Daoy (cell line): ENCODE measurements at places on chromosomes 16 and 17. TPM values are rescaled to one million over a fixed set of nuclear protein-coding genes. Genes with fewer than 3 reads are reported as not detected.

- peak; percentile 80 for DNase-seq
Observed at GRCh38 chr16:84357191-84357651, 11.1 kb upstream of the ATP2C2 start.

DNA sequence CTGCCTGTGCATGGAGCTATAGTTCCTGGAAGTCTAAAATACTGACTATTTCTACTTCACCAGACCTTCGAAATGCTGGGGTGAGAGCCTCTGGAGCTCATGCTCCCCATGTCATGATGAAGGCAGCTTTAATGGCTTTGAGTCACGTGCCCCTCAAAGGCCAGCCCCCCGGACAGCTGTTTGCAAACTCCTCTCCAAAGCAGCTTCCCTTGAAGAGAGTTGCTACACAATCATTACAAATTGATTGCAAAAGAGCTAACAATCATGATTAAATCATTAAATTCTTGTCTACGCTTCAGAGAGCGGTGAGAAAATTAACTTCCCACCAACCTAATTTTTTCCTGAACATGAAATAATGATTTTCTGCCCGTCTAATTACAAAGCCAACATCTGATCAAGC, 134.8 kb upstream of the IRX6 start:
- DNase-seq, result no peak

DNA sequence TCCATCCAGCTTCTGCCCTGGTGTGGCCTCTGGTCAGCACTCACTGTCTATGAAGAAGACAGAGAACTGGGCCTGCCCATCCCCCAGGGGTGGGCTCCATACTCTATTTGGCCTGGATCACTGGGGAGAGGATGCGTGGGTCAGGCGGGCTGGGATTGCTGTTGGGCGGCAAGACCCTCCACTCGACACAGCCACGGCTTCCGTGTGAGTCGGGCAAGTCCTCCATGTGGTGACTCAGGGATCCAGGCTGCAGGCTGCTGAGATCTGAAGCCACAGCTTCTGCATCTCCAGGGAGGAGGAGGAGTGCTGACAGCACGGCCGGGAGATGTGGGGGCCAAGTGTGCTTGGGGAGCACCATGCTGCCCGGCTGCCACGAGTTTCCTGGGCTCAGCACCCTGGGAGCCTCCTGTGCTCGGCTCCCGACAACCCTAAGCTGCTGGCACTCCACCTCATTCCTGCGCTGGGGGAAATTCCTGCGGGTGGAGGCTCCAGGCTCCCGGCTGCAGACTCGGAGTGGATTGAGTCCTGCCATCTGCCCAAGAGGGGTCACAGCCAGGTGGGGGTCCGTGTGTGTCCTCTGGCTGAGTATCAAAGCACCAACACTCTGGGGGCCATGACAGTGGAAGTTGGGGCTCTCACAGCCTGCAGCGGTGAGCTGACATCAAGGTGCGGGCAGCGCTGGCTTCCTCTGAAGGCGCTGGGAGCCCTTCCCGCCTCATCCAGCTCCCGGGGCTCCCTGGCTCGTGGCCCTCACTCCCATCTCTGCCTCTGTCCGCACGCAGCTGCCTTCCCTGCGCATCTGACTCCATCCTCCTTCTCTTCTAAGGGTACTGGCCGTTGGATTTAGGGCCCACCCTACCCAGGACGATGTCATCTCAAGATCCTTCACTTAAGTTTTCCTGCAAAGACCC, 24.4 kb upstream of the CBFA2T3 start:
- peak; percentile 38 for DNase-seq

- DNase-seq, result no peak
Observed at GRCh38 chr17:60327134-60327900, 64.6 kb downstream of the USP32 start.

DNA sequence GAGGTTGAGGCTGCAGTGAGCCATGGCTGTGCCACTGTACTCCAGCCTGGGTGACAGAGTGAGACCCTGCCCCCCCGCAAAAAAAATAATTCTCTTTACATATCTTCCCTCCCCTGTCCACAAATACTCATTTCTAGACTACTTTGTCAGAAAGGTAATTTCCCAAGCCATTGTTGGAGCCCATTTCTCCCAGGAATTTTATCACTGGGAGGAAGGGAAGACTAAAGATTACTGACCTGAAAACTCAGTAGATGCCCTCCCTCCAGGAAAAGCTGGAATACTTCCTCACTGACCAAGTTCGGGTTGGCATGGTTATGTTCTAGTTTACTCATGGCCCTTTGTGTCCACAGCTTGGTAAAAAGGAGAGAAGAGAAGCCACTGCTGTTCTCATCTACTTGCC, 4.1 kb downstream of the CALCOCO2 start:
- no peak for DNase-seq

DNA sequence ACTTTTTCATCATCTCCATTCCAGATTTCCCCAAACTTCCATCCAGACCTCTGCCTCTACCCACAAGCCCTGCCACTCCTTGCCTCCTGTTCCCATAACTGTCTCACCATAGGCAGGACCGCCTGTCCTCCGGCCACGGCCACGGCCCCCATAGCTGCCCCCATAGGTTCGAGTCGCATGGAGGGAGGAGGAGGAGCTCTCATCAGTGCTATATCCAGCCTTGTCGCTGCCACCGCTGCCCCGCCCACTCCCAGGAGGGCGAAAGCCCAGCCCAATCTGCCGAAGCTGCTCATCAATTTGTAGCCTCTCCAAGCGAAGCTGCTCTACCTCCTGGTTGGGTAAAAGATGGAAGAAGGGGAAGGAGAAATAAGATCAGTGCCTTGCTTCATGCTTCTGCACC, 3.4 kb upstream of the SOX15 start:
- no peak for DNase-seq

DNA sequence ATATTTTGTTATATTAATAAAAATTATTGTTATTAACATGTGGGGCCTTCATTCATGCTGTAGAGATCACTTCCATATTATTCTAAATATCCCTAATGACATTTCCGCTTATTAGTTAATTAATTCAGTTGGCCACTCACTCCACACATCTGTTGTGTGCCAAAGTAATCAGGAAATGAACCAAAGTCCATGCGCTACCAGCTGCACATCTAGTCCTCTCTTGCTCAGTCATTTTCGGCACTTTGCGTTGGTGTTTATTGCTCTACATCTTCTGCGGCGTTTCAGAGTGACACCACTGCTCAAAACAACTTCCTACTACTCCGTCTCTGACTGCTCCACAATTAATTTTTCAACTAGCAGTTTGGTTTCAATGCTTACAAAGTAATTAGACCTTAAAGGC, 101.4 kb upstream of the ZFHX3 start:
- no peak for DNase-seq

DNA sequence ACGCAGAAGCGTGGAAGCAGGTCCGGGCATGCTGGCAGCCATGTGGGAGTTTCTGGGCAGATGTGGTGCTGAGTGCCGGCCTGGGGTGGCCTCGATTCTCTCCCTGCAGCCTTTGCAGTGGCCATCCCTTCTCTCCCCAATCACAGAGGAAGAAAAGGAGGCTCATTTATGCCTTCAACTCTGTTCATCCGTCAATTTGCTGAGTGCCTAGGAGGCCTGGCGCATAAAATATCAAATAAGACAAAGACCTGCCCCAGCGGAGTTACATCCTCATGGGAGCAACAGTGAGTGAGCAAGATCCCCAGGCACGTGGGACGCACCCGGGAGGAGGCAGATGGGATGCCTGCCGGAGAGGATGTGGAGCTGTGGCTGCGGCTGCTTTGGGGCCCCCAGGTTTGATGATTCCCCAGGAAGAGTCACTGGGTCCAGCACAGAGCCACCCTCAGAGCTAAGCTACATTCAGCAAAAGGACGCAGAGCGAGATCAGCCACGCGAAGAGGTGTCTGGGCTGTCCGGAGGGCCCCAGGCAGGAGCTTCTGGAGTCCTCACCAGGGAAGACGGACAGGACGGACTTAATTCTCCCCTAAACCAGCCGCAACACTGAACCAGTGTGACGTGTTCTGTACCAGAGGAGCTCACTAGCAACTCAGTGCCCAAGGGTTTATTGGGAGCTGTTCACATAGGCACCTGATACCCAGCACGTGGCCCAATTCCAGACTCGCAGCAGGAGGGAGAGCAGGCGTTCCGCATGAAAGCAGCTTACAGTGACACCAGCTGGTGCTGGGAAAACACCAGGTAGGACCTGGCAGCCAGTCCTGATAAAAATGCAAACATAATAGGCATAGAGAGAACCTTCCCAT, 11.3 kb downstream of the CA5A start:
- DNase-seq, result peak; percentile 43

GRCh38 chr16:86966777-86967176, 350.4 kb downstream of the C16orf95 start:
- DNase-seq, result no peak

DNA sequence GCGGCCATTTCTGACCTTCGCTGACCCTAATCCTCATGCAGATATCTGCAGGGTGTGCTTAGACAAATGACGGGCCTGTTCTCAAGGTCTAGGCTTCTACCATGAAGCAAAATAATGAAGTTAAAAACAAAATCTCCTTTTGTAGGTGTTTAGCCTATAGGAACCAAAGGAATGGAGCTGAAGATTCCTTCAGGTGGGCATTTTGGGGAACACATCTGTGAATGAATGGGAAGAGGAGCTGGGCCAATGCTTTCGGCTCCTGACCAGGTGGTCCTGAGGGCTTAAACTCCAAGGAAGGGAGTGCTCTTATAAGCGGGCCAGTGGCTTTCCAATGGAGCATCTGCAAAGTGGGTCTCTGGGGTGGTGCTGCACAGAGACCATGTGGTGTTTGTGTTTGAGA, 14.1 kb upstream of the IL34 start:
- no peak for DNase-seq

GRCh38 chr16:23504076-23504452, 6.2 kb downstream of the GGA2 start:
- DNase-seq, result peak; percentile 79

DNA sequence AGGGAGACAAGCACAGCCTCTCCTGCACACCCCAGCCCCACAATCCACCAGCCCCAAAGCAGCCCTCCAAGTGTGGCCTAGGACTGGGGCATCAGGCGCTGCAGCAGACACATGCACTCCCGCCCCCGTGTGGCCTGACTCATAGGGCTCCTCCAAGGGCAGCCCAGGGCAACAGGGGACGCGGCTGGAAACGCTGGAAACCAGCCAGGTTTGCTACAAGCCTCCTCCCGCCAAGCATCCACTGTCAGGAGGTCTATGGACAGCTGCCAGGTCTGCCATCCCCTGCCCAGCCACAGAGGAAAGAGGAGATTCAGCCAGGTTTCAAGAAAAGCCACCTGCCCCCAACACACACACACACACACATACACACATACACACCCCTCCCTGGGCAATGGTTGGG, 25.8 kb downstream of the SRCIN1 start:
- peak; percentile 79 for DNase-seq

DNA sequence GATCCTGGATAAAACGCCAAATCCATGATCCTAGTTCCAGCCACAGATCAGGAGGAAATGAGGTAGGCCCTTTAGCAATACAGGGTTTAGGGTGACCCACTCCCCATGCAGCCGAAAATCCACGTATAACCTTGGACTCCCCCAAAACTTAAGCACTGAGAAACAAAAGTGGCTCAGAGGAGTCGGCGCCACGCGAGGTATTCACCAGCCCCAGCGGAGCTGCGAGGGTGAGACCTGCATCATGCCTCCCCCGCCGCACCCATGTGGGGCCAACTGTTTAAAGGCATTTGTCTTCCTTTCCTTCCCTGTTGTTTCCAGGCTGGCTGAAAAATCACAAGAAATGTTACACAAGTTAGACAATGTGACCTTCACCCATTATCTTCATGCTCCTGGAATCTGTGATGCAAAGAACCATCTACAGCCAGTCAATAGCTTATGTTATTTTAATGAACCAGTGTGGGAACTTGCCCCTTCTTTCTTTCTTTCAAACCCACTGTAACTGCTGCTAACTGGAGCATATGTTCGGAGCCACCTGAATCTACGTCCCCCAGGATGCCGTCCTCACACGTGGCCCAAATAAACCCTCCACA, 98.2 kb upstream of the METRNL start:
- DNase-seq, result no peak

GRCh38 chr17:17928398-17929287, 43.6 kb downstream of the TOM1L2 start:
- DNase-seq, result no peak

GRCh38 chr17:65674246-65675045, 113.0 kb upstream of the AXIN2 start:
- DNase-seq, result no peak

DNA sequence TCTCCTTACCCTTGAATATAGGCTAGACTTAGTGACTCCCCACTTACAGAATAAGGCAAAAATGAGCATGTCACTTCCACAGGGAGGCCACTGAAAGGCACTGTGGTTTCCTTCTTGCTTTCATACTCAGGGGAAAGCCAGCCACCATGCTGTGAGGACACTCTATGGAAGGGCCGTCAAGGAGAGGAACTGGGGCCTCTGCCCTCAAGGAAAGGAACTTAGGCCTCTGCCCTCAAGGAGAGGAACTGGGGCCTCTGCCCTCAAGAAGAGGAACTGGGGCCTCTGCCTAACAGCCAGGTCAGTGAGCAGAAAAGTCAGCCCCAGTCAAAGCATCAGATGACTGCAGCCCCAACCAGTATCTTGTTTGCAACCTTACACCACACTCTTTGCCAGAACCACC, 30.1 kb downstream of the VPS35 start:
- DNase-seq, result no peak

- no peak for DNase-seq
Observed at GRCh38 chr16:12767897-12768296, 35.8 kb downstream of the CPPED1 start.

DNA sequence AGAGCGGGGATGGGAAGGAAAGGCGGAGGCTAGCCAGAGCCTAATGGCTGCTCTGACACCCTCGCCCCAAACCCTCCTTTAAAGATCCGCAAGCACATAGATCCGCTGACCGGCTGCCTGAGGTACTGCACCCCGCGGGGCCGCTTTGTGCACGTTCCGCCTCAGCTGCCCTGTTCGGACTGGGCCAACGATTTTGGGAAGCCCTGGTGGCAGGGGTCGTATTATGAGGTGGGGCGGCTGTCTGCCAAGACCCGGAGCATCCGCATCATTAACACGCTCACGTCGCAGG, 663 bp downstream of the CYB5D1 start:
- DNase-seq, result peak; percentile 50

DNA sequence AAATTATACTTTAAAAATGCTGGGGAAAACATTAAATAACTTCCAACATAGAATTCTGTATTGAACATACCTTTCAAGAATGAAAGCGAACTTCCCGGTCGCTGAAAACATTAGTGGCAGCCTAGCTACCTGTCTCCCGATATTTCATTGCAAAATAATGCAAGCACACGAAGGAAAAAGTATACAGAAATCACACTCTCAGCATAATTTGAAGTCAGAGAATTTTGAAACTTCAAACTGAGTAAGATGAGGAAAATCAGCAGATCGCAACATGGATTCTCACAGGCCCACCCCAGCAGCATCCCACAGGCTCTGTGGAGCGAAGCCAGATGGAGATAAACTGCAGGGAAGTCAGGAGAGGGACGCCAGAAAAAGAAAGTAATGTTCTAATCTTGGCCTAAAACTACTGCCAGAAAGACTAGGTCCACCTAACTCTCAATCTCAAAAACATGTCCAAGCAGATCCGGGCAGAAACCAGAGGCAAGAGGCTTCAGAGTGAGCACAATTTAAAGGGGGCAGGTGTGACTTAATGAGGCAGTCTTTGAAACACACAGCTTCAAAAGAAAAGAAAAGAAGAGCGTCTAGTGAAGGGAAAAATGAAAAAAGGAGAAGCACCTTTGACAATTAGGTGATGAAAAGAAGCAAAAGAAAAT, 4.8 kb upstream of the GOSR1 start:
- DNase-seq, result no peak

The STX1B gene
- total RNA-seq, result under 0.01 TPM in 1 of 2 replicates, not detected in the other

The SLC43A2 gene
- total RNA-seq, result 11.5 and 11.9 TPM in 2 replicates

The DPEP3 gene
- not detected in 2 replicates for total RNA-seq

The TEKT5 gene
- not detected in 2 replicates for total RNA-seq

The TNFRSF13B gene
- total RNA-seq, result not detected in 2 replicates

The SLC9A5 gene
- total RNA-seq, result 1.7 and 1.8 TPM in 2 replicates
